OCI-M1 (cell line): ENCODE measurements at places on chromosomes 4 and X.

DNA sequence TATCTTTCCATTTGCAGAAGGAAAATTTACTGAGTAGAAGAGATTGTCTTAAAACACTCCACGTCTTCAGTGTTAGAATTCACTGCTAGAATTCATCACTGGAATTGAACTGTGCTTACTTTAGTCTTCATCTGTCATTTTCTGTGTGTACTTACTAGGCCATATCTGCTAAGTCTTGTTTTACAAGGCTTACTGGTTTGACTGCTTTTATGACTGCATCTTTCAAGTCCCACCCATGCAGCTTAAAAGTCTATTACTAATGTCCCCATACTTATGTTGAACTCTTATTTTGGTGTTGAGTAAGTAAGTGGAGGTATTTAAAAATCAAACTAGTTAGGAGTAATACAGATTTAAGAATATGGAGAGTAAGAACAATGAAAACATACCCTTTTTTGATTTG, 14.6 kb downstream of the CLCN3 start:
- no peak for DNase-seq

GRCh38 chrX:83419030-83419792, 88.9 kb upstream of the POU3F4 start:
- DNase-seq = no peak

DNA sequence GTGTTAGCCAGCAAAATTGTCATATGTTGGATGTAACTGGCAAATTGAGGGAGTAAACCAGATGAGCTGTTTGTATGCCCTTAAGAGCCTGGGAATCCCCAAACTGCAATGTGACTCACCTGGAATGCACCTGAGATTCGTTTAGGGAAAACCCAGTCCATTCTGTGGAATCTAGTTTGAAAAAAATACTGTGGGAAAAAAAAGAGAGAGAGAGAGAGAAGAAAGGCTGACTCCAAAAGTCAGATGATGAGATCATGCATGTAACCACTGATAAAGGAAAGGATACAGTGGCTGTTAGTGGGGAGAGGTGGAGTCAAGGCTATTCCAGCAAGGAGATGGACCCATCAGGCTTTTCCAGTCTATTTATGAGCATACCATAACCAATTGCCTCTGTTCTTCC, 48.5 kb downstream of the SLC9A7 start:
- peak; percentile 37 for DNase-seq

GRCh38 chrX:115588179-115588578, 27.2 kb downstream of the PLS3 start:
- DNase-seq = peak; percentile 57

DNA sequence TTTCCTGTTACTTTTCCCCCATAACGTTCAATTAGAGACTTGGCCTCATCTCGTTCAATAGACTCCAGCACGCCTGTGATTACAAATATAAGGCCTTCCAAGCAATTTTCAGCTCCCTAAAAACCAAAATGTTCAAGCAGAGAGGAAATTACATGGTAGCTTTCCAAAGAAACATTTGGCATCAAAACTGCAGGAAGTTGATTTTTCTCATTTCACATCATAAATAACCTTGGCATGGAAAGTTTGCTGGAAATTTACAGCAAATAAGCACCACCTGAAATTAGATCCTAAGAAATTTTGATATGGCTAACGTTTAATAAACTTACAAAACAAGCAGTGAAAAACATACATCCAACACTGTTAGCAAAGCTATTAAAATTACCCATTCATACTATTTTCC, 53.3 kb downstream of the RFC1 start:
- no peak for DNase-seq

GRCh38 chr4:126262665-126263064, 947.9 kb downstream of the FAT4 start:
- no peak for DNase-seq

DNA sequence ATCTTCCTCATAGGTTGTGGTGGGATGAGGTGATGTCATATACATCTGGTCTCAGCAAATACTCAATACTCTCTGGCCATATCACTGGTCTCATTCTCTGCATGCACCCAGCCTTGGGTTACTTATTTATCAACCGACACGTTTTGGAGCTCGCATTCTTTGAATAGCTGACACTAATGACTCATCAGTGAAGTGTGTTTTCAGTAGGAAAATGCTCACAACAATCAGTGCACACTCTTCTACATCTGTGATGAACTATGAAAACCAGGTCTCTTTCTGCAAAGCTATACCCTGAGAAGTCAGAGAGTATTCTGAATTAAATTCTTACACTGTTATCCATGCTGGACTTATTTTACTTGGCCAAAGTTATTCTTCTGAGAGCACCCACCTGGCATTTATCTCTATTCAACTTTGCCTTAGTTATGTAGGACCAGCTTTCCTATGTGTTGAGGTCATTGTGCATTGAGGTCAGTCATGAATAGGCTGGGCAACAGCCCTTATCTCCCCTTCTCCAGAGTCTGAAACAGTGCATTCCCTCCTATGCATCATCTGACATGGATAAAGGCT, 58.7 kb upstream of the DHX15 start:
- DNase-seq = no peak

DNA sequence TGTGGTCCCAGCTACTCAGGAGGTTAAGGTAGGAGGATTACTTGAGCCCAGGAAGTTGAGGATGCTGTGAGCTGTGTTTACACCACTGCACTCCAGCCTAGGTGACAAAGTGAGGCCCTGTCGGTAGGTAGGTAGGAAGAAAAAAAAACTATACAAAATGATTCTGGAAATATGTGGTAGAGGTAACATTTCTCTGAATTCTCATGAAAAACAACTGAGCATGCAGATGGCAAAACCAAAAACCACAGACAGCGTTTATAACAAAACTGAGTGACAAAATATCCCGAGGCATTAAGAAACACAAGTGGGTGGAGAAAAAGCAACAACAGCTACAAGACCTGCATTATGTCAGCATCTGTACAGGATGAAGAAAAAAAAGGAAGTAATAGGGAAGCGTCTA, 211.7 kb downstream of the DLG3 start:
- no peak for DNase-seq

- no peak for DNase-seq
These were observed 95.5 kb downstream of the NSUN7 start for GRCh38 chr4:40845154-40845835.

- no peak for DNase-seq
These were observed at the start of gene SOWAHD for GRCh38 chrX:119757979-119758730. Gene SOWAHD, plus strand, starts transcription at chrX:119758588. Its CDS starts 80 bp downstream, at chrX:119758668.

- DNase-seq = no peak
These were observed 46.7 kb downstream of the TMEM156 start for GRCh38 chr4:38985410-38986100.

DNA sequence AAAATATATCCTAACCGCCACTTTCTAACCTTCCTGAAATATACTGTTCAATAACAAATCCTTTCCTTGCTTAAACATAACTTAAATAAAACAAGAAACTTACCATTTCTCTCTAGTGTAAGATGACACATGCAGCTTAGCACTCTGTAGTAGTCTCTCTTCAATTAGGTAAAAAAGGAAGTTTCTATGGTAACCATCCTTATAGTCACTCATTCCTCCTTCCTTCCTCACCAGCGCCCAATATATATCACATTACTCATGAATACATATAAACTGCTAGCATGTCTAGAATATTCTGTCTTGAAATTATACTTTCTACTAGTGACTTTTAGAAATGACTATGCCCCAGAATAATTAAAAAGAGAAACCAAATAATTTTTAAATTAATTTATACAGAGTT, 112.2 kb downstream of the SNCA start:
- DNase-seq = no peak

- no peak for DNase-seq
These were observed 100.1 kb upstream of the ARHGEF9 start for GRCh38 chrX:63884821-63885790.

DNA sequence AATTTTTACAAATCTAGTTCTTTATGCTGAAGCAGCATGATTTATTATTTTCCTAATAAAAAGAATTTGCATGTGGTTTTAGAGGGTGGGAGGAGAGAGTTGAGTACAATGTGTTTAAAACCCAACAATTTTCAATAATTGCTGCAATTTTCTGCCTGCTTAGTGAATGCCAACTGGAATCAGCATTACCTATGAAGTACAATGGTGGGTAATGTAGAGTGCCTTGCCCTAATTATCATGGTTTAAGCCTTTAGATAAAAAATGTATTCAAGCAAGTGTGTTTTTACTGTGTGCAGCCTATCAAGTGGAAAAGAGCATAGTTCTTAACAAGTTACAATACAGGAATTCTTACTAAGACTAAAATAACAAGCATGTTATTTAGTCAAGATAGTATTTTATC, 77.9 kb upstream of the ANKRD50 start:
- DNase-seq = no peak

GRCh38 chrX:103461156-103461555, 58.1 kb downstream of the RAB40A start:
- DNase-seq = no peak

- no peak for DNase-seq
These were observed 78.0 kb upstream of the ADAD1 start for GRCh38 chr4:122300776-122301175.

DNA sequence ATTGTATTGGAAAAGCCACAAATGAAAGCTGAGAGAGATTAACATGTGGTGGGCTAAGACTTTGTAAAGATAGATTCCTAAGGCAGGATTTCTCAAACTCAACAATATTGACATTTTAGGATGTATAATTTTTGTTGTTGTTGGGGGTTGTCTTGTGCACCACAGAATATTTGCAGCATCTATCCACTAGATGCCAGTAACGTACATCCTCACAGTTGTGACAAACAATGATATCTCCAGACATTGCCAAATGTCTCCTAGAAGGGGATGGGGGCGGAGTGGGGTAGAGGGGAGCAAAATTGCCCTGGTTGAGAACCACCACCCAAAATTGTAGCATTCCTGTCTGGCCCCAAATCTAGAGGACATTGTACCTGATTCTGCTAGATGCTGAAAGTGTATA, 14.7 kb upstream of the CBR4 start:
- peak; percentile 71 for DNase-seq

- no peak for DNase-seq
These were observed 75.4 kb downstream of the TMEM131L start for GRCh38 chr4:153541456-153542096.

- peak; percentile 24 for DNase-seq
These were observed 19.1 kb downstream of the ASIC5 start for GRCh38 chr4:155846929-155847328.

GRCh38 chr4:134777606-134778005, 576.0 kb upstream of the PABPC4L start:
- peak; percentile 30 for DNase-seq

DNA sequence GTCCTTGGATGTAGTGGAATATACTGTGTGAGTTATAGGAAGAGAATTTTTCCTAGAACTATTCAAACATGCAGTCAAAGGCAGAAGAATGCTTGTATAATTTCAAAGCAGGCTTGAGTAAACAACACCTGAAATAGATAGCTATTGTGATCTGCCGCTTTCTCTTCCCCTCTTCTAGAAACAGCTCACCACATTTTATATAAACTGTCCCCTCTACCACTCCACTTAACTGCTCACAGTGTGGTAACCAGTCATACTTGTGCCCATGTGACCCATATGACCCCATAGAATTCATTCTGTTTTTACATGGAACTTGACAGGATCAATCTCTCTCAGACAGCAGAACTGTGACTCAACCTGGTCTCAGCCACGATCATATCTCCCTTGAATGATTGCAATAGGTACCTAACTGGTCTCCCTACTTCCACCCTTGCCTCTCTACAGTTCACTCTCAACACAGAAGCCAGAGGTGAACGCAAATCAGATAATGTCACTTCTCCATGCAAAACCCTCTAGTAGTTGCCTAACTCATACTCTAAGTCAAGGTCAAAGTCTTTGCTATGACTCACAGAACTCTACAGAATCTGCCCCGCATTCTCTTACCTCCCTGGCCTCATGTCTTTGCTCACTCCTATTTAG, 85.6 kb upstream of the EFHC2 start:
- DNase-seq = peak; percentile 40

DNA sequence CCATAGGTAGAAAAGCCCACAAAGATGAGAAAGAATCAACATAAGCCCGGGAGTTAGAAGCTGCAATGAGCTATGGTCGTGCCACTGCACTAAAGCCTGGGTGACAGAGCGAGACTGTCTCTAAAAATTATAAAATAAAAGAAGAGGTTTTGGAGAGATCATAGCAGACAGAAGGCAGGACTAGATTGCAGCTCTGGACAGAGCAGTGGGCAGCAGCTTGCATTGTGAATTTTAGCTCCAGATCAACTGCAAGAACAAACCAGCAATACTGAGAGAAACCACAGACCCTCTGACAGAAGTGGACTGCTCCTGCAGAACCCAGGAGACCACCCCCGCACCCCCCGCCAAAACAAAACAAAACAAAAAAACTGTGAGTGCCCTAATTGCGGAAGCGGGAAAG, 30.6 kb downstream of the SOWAHB start:
- DNase-seq = no peak

GRCh38 chr4:18007625-18008024, 13.9 kb downstream of the LCORL start:
- DNase-seq = no peak

DNA sequence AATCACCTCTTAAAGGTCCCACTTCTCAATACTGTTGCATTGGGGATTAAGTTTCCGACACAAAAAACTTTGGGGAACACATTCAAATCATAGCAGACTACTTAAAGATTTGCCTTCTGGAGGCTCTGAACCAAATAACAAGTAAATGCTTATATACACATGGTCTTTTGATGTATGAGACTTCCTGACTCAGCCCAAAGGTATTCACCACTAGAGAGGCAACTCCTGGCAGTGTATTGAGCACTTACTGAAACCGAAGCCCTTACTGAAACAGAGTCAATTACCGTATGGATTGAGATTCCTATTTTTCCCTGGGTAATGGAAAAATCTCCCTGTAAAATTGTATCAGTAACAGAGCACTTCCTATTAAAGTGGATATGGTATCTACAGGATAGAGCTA, 45.4 kb downstream of the ZCCHC13 start:
- DNase-seq = no peak

DNA sequence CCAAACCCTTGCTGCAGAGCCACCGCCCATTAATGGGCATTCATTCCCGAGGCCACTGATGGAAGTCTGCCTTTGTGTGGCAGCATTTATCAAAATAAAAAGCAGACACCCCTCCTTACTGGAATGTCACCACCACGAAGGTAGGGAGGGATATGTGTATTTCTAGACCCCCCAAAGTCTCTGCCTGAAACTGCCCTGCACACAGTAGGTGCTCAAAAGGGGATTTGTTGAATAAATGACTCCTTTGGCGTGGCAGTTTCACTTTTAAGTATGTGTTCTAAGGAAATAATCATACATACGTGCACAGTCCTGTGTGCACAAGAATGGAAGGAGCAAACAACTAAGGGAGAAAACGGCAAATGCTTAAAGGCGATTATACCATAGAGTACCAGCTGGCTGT, 23.6 kb upstream of the GLOD5 start:
- peak; percentile 59 for DNase-seq

GRCh38 chr4:151256134-151256533, 20.8 kb upstream of the PRSS48 start:
- no peak for DNase-seq
